ENCODE measurements at places on chromosomes 11 and 22.

GRCh38 chr11:104098555-104098954, 62.1 kb downstream of the DDI1 start:
- DNase-seq, result no peak

- no peak for DNase-seq
Measured at GRCh38 chr22:46593211-46593681, 26.9 kb upstream of the GRAMD4 start.

DNA sequence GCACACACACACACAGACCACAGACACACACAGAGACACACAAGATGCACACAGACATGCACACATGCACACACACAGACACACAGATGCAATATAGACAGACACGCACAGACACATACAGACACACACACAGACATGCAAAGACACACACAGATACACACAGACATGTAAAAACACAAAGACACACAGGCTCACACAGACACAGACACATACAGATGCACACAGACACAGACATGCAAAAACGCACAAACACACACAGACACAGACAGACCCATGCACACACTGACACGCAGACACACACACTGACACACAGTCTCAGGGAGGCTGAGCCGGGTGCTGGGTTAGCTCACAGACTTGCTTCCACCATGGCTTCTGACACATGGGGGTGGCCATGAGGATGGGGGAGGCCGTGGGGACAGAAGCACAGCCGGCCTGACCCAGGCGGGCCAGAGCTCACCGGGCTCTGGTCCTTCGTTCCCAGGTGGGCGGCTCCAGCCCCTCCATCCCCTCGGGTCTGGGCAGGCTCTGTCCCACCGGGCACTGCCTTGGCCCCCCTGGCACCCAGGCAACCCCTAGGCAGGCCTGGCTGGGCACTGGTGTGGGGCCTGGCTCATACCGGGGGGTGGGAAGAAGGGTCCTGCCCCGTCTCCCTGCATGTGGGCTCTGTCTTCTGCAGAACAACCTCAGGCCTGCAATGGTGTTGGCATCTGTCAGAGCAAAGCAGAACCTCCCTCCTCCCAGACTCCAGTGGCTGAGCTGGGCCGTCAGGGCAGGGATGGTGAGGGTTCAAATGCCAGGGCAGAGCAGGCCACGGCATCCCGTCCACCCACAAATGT, 1489.5 kb downstream of the BRD1 start:
- no peak for DNase-seq

DNA sequence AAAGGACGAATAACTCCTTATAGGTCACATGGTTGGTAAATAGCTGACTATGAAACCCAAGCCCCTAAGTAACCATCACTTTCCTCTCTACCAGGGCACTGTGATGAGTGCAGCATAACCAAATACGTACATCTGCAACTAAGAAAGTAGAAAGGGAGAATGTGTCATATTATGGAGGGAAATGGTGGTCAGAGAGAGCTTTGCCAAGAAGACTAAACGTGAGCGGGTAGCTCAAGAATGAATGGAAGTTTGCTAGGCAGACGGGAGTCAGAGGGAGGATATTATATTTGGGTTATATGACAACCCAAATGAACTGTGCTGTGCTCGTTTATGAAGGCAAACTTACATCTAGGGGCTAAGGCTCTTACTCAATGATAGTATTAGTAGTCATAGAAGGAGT, 537.3 kb downstream of the OPCML start:
- DNase-seq, result no peak

- DNase-seq, result no peak
Measured at GRCh38 chr11:112296044-112296443, 35.4 kb upstream of the PLET1 start.

DNA sequence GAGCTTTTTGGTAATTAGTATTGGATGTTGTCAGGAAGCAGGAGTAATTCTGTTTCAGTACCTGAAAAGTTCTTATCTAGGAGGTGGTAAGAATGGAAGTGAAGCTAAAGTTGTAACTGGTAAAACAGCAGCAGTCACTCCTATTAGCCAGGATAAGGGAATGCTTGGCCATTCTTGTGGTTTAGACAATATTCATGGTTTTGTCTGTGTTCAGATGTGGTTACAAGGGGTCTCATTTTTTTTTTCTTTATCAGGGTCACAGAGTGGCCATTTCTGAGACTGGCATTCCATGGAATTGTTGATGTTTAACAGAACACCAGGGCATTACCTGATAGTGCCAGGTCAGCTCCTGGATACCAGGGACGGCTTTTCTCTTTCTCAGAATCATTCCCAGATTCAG, 23.8 kb downstream of the TAF1D start:
- no peak for DNase-seq

DNA sequence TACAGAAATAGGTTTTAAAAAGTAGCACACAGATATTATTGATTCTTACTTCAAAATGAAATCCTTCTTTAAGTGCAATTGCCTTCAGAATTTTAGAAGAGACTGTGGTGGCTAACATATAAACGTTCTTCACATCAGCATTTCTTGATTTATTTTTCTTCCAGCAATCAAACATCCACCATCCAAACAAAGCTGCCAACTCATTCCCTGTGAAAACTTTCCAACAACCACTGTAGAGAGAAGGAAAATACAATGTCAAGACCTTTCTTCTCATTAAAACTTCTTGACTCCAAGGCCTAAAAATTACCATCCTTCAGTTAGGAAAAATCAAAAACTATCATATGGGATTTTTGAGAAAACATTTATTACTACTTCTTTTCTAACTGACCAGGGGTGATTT, 34.0 kb upstream of the P4HA3 start:
- no peak for DNase-seq

DNA sequence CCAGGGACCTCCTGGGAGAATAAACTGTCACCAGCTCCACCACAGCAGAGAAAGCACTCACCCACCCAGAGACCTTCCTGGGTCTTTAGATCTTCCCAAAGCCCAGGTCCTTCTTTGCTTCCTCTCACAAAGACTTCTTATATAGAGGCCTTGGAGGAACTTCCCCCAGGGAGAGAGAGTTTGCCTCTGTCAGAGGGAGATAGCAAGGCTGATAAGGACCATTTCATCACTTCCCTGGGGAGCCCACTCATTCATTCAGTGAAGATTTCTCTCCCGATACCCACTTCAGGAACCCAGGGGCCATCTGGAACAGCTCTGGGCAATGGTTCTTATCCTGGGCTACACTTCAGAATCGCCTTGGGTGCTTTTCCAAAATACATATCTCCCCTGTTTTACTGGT, at the start of gene PRG2:
Gene PRG2, minus strand, starts transcription at position 116 of the 400 bp plus-strand sequence. CDS start 706 bp downstream, outside the sequence.
- DNase-seq, result no peak

DNA sequence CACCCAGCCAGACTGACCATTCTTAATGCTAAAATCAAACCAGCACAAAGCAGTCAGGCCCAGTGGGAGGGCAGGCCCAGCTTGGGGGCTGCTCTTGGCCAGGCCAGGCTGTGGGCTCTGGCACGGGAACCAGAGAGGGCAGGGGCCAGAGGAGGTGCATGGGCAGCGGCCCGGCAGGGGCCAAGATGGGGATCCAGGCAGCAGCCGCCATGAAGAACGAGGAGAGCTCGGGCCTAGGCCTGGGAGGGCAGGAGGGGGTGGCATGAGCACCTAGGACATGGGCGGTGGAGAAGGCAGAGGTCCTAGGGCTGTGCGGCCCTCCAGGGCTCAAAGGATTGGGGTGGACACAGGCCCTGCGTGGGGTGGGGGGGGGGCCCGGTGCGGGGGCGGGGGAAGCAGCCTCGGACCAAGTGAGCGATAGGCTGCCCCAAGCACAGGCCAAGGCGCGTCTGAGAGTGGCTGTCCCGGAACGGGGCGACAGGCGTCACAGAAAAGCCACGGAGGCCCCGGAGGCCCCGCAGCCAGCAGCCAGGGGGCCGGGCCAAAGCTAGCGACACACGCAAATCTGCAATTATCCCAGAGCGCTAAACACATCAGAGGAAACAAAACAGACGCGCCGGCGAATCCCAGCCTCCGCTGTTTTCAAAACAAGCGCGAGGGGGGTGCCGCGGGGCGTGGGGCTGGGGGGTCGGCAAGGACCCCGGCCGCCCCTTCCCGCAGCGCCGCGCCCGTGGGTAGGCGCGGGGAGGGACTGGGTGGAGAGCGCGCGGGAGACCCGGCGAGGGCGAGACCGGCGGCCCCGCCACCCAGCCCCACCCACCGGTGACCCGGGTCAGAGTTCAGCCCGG, 8.3 kb downstream of the PLXNB2 start:
- DNase-seq, result no peak

GRCh38 chr11:76745561-76746207, 37.5 kb upstream of the TSKU start:
- DNase-seq, result no peak

Data from activated T-cell treated with anti-CD3 and anti-CD28 coated beads, Interleukin-2, amount 50 U/mL, for 1 hour (primary cell).